ENCODE measurements at places on chromosomes 7 and 10. TPM values are rescaled to one million over a fixed set of nuclear protein-coding genes. Genes with fewer than 3 reads are reported as not detected.

The IKZF1 gene
- total RNA-seq: not detected

The SUGCT gene
- total RNA-seq: 1.8 TPM

The DYDC2 gene
- total RNA-seq: 0.16 TPM

The ACBD5 gene
- total RNA-seq: 29.2 TPM

The C10orf67 gene
- total RNA-seq: 0.11 TPM

The SDK1 gene
- 0.37 TPM for total RNA-seq

The THNSL1 gene
- total RNA-seq: 3.5 TPM

The EGR2 gene
- 0.34 TPM for total RNA-seq

The UNC5B gene
- total RNA-seq: 0.48 TPM

The POMZP3 gene
- 22.4 TPM for total RNA-seq

The EGFR gene
- 111 TPM for total RNA-seq

The EEPD1 gene
- total RNA-seq: 48.0 TPM
